Smooth muscle cell of the brain vasculature (primary cell): ENCODE measurements at places on chromosomes 11 and 22.

- no peak for DNase-seq
Observed at GRCh38 chr11:86931548-86932258, 23.5 kb downstream of the FZD4 start.

- DNase-seq = no peak
Observed at GRCh38 chr11:89487016-89487415, 4.2 kb downstream of the NOX4 start.

GRCh38 chr11:110077831-110078325 is 15.3 kb upstream of the ZC3H12C start:
- no peak for DNase-seq

DNA sequence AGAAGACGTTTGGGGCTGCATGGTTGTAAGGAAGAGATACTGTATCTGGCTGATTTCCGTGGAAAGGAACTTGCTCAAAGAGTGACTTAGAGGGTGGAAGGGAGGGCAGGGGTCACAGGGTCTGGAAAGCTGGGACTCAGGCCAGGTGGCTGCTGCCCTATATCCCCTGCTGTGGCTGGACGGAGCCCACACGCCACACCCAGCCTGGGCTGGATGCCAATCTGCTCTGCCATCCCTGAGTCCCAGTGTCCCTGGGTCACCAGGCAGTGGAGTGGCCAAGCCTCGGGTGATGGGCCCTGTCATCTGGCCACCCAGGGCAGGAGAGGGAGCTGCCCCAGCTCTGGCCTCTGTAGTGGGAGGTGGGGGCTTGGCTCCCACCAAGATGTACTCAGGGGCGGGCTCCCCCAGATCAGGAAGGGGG is 26.5 kb upstream of the KRTAP5-7 start:
- DNase-seq = no peak

DNA sequence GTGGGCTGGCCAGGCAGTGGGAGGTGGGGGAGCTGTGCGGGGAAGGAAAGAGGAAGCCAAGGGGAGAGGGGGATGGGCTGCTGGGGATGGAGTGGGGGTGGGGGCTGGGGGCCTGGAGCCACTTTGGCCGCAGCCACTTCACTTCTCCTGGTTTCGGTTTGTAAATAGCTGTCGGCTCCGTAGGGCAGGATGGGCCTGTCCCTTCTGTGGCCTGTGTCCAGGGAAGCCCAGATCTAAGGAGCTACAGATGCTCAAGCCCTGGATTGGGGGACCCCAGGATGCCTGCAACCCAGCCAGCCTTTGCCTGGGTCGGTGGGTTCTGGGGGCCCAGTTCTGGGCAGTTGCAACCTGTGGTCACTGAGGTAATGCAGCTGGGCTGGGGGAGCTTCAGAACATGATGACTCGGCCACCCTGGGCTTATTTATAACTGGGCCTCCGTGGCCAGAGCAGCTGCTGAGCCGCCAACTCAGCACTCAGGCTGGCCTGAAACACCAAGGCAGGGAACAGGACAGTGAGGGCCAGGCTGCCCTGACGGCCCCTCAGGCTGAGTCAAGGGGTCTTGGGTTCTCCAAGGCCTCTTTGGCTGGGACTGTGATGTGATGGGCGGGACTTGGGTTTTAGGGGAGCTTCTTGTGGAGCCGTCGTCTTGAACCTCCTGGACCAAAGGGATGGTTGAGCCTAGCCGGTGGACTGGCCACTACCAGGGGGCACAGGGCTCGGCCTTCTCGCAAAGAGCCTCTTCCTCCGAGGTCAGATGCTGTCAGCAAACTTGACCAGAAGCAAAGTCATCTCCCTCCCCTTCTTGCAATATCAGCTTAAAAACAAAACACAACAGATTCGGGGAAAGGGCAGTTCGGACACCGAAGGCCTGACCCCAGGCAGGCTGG is 15.0 kb upstream of the SLC39A13 start:
- no peak for DNase-seq

DNA sequence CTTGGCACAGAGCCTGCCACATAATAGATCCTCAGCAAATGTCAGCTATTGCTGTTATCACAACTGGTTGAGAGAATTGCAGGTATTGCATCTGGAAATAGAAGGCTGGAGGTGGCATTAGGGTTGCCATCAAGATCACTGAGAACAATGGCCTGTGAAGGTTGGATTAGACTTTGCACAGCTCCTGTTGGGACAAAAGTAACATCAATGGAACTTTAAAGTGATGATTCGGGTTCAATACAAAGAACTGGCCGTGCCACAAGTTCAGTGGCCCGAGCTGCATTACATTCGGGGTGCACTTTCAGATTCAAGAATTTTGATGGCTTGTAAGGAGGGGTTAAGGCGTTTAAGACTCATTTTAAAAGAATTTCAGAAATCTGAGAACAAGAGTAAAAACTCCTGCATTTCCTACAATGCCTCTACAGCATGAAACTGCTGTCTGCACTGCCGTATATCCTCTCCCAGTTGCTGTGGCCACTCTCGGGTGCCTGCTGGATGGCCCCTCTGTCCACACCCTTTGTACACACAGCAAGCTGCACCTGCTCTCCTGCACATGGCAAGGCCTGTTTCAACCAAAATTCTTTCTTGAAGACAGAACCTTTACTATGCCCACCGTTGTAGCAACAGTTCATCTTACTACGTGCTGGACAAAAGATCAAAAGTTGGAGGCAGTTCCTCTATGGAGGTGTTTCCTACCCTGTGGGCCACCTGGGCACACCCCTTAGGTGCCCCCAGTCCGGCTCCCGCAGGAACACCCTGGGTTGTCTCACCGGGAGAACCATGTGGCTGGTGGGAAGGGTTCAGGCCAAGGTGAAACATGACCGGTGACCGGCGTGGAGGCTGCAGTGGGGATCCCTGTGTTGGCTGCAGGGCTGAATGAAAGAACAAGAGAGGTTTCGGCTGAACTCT is 17.5 kb upstream of the SHANK2 start:
- no peak for DNase-seq

- no peak for DNase-seq
Observed at GRCh38 chr11:120130176-120130980, 7.5 kb downstream of the TRIM29 start.

DNA sequence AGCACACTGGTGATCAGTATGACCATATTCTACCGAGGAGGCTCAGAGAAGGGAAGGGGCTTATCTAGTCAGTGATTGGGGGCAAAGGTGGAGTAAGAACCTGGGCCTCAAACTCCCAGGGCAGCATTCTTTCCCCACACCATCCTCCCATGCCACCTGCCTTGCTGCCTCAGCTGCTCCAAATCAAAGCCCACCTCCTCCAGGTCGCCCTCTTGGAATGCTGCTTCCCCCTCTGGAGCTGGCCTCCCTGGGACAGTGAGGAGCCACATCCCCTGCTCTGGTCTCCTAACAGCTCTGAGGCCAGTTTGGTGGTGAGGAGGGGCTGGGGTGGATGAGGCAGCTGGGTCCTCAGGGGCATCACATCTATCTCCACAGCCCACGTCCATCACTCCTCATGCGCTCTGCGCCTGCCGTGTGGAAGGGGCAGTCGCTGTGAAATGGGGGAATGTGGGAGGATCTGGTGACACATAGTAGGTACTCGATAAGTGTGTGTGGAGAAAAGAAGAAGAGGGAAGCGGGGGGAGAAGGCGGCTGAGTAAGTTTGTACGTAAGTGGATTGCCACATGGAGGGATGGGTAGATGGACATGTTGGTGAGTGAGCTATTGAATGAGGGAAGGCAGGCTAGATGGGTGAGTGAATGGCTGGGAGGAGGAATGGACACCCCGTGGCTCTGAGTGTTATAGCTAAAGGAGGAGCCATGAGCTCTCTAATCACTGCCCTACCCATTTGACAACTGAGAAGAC is 16.1 kb upstream of the ARHGEF17 start:
- DNase-seq = no peak

GRCh38 chr11:33881651-33882503 is 10.0 kb downstream of the LMO2 start:
- no peak for DNase-seq

DNA sequence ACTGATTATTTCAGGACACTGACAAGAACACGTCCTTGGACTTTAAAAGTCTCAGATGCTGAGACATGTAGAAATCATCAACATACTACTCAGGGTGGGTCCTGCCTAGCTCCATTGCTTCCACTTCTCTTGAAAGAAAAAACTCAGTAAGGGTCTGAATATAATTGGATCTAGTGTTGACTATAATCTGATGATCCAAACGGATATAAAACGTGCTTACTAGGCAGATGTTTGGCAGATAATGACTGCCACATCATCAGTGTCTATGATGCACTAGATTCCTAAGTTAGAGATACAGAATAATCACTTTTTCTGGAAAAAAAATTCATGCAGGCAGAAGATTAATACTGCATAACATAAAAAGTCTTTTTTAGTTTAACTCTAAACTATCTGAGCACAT is 21.6 kb downstream of the GUCY1A2 start:
- DNase-seq = no peak

DNA sequence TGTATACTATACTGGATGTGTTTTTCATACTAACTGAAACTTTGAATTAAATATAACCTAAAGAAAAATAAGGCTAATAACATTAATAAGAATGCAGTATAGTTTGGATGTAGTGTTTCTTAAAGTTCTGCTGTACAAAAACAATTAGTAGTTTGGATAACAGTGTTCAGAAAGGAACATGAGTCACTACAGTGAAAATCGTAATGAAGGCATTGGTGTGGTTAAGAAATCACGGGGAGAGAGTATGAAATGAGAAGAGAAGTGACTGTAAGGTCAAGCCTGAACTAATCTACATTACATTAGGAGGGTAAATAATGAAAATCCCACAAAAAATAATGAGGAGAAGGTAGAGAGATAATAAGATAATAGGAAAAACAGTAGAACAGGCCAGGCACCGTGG is 726.6 kb upstream of the ARHGAP42 start:
- DNase-seq = no peak

DNA sequence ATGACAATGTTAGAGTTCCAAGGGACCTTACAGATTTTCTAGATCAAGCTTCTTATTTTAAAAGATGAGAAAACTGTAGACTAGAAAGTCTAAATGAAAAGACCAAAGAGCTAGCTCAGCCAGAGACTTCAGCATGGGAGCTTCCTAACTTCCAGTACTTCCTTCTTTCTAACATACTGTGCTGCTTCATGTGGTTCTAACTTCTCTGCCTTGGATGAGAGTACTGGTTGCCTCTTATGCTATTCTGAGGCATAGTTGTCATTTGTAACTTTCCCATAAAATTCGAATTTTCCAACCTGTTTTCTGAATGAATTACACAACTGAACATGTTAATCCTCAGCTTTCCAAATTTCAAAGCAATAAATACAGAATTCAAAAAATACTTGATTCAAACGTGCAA is 1.8 kb downstream of the MTMR2 start:
- no peak for DNase-seq

DNA sequence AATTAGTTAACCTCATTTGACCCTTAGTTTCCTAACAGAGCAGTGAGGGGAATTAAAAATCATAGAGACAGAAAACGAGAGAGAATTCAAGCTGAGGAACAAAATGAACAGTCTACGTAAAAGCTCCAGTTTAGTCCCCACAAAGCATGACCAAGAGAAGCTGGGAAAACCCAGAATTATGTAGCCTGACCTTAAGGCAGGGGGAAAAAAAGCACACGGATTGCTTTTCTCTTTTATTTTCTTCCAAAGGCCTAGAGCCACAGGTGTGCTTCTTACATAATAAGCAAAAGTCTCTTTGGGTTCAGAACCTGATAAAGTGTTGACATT is 514 bp upstream of the AMBRA1 start:
- no peak for DNase-seq

GRCh38 chr11:27473017-27473406 is 422 bp upstream of the LGR4 start:
- no peak for DNase-seq

DNA sequence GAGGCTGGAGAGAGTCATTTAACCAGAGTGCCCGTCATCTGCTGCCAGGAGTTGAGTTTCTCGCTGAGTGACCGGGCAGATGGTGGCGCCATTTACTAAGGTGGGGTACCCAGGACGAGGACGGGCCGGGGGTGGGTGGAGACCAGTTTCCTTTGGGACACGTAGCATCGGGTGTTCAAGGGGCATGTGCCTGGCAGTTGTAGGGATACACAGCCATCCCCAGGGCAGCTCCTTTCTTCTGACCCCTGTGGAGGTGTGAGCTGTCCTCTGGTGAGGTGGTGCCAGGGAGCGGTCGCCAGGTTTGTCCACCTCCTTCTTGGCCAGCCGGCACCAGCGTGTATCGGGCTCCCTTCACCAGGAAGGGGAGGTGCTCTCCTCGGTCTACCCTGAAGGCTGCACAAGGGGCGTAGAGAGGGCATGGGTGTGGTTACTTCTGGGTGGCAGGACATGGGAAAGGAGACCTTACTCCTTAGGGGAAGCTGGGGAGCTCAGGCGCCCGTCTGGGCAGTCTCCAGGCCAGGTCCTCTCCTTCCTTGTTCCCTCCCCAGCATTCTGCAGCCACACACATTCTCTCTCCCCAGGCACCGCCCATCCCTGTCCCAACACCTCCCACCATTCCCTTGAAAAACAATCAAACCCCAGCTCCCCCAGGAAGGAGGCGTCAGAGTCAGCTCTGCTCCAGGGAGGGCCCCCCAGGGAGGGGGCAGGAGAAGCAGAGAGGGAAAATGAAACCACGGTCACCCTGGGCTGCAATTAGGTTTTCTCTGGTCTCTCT is 10.3 kb upstream of the MB start:
- peak; percentile 86 for DNase-seq

GRCh38 chr22:24494528-24495364 is at the start of gene UPB1:
UPB1 (plus strand) TSS chr22:24495332; CDS start chr22:24495404, 72 bp downstream.
- DNase-seq = no peak

DNA sequence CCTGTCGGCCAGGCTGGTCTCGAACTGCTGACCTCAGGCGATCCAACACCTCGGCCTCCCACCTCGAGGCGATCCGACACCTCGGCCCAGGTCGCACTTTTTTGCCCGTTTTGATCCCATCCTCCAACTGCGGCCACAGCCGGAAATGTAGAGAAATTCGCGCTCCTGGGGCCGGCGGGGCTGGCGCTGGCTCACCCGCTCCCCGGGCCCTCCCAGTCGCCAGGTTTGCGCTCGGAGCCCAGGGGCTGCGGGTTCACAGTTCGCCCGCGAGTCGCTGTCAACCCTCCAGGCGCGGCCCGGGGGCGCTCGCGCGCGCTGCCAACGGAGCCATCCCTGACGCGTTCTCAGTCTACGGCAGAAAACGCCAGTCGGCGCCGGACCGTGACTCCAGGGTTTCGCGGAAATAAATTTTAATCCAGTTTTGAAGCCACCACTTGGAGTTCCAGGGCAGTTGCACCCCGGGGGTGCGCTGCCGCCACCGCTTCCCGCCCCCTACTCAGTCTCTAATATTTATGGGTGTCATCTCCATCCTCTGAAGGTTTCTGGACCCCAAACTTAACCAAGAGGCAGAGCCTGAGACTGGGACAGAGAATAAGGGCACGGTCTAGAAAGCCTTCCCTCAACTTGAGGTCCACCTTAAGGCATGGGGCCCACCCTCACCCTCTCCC is 1.5 kb upstream of the KLHDC7B start:
- no peak for DNase-seq

DNA sequence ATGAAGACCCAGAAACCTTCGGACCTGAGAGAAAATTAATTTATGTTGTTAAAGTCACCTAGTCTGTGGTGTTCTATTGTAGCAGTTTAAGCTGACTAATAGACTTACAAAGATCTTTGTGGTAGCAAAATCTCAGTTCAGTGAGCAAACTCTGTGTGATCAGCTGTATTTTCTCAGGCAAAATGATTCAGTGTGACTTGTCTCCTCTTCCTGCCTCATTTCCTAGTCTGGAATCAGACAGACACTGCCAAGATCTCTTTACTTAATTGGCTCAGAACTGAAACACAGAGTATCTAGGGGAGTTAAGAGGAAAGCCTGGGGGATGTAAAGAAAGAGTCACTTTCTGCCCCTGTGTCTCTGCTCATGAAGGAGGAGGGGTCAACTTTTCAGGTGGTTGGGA is 564.7 kb downstream of the KCNA4 start:
- DNase-seq = no peak
